ENCODE measurements at places on chromosomes 4 and X.

- no peak for DNase-seq
Measured at GRCh38 chr4:165006456-165006855, 25.3 kb upstream of the TRIM60 start.

DNA sequence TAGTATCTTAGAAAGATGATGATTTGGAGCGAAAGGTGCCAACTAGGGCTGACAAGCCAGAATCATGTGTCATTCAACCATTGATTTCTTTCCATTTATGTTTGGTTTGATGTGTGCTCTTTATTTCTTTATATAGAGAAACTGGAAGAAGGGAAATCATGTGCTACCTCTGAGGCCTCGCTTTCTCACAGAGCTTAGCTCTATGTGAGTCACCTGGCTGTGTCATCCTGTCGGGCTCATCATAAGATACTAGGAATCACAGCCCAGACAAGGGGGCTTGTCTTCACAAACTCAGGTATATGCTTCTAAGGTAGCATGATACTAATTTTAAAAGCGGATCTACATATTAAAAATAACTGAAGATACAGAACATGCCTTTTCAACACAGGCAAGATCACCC, 81.7 kb upstream of the GPM6B start:
- DNase-seq: no peak

DNA sequence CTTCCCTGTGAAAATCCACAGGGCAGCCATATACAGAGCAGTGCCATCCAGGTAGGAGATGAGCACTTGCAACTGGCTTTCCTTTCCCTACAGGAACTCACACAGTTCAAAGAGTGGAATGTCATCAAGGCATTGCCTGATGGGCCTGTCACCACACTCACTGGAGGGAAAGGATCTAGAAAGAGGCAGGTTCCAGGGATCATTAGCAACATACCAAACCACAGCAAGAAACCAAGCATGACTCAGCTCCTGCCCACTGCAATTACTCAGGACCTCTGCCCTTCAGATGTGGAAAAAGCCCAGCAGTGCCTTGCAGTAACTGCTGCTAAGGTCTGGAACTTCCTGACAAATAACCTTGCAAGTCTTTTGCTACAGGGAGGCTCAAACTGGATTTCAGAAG, 101.2 kb downstream of the ZNF674 start:
- no peak for DNase-seq

DNA sequence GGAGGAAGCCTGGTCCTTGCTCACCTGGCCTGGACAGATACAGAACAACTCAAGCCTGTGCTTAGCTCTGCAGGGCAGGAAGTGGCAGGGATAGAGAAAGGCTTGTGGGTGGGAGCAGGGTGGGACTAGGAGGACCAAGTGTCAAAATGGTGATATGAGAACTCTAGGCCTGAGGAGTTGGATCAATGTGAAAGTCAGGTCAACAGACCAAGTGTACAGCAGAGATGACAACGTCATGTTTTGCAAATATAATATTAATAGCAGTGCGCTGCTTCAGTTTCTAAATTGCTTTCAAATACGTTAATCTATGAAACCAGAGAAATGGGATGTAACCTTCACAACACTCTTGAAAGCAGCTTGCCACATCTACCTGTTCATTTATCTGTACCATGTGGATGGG, 114.2 kb upstream of the MAP3K15 start:
- no peak for DNase-seq

- no peak for DNase-seq
Measured at GRCh38 chr4:143381189-143382118, 44.8 kb downstream of the GAB1 start.
